Hepatic stellate cell (primary cell): ENCODE measurements at places on chromosomes 11 and 22.

GRCh38 chr22:32985899-32986765 lies 72.0 kb downstream of the SYN3 start:
- DNase-seq = peak; percentile 69

- no peak for DNase-seq
These were observed 90.4 kb downstream of the CWC15 start for GRCh38 chr11:94882931-94883330.

DNA sequence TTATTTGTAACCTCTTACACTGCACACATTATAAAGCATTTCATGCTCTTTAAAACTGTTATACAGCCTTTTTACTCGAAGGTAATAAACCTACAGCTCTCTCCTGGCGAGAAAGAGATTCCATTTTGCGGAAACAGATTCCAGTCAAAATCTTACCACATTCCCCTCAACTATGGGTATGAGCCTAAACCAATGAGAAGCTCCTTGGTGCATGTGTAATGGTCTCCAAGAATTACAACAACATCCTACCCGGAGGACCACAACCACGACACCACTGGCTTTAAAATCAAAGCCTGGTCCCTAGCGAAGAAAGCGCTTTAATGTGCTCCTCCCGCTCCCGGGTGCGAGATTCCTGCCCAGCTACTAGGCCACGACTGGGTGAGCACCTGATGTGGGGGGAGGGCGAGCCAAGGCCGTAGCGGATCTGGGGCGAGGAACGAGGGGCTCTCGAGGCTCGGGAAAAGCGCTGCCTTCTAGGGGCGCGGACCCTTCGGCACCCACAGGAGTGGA lies 821 bp downstream of the CELF1 start:
- DNase-seq = peak; percentile 55

- DNase-seq = peak; percentile 61
These were observed 5.4 kb downstream of the FJX1 start for GRCh38 chr11:35623621-35624168.

- no peak for DNase-seq
These were observed 6.2 kb upstream of the SYT8 start for GRCh38 chr11:1828542-1828941.
